Kidney (tissue), 22 donors: ENCODE measurements at places on chromosomes 12 and 14. TPM values are rescaled to one million over a fixed set of nuclear protein-coding genes. Genes with fewer than 3 reads are reported as not detected.

DNA sequence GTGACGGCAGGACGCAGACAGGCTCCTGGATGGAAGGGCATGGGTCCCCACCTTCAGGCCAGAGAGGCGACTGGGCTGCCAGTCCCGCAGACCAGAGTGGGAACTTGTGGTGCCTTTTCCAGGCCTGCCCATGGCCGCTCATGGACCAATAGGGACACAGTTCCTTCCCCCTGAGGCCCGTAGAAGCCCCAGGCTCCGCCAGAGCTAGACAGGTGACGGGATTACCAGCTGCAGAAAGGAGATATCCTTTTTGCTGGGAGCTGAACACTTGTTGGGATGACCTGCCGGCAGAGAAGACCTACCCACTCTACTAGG, 73.6 kb upstream of the RASSF8 start:
- no peak overlapping the region for H3K27ac ChIP-seq
- no peak overlapping the region for H3K4me3 ChIP-seq
- H3K4me1 ChIP-seq = no peaks in the 10 kb centered on the region

GRCh38 chr14:87241018-87241768, 751.8 kb downstream of the GALC start:
- H3K4me3 ChIP-seq = no peak overlapping the region
- H3K27me3 ChIP-seq = no peaks in the 10 kb centered on the region
- H3K27ac ChIP-seq = no peak overlapping the region

The TNFRSF1A gene
- 186 TPM for total RNA-seq

DNA sequence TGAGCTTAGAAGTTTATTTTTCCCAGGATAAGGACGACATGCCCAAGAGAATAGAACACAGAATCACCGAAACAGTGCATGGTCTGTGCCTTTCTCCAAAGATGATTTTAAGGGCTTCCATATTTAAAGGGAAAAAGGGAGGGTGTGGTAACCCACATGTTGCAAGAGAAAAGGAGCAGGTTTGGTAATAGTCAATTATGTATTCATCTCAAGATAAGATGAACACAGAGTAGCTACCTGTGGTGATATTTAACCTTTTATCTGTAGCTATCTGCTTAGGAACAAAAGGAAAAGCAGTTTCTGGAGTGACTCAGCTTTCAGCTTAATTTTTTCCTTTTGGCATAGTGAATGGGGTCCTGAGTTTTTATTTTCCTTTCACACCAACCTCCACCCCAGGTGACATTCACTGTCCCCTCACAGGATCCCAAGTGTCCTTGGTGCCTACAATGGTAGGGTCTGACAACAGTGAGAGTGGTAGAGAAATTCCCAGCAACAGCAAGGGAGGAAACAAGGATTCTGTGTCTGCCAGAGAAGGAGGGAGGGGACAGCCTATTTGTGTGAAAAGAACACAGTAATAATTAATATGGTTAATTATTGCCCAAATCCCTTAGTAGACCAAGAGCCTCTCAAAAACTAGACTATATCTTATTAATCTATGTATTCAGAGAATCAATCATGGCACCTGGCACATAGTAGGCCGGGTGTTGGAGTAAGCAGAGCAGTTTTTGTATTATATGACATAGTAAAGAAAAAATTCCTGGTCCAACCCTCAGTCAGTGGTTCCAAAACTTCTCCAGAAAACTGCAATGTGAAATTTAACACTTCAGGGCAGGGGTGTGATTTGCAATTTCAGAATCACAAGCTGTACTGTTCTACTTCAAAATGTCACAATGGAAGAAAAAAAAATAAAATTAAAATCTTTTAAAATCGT, 154.5 kb downstream of the PHLDA1 start:
- DNase-seq = no peak
- H3K4me3 ChIP-seq = no peak overlapping the region
- no peaks in the 10 kb centered on the region for H3K27me3 ChIP-seq

The RIPK3 gene
- 19.5 TPM for total RNA-seq

DNA sequence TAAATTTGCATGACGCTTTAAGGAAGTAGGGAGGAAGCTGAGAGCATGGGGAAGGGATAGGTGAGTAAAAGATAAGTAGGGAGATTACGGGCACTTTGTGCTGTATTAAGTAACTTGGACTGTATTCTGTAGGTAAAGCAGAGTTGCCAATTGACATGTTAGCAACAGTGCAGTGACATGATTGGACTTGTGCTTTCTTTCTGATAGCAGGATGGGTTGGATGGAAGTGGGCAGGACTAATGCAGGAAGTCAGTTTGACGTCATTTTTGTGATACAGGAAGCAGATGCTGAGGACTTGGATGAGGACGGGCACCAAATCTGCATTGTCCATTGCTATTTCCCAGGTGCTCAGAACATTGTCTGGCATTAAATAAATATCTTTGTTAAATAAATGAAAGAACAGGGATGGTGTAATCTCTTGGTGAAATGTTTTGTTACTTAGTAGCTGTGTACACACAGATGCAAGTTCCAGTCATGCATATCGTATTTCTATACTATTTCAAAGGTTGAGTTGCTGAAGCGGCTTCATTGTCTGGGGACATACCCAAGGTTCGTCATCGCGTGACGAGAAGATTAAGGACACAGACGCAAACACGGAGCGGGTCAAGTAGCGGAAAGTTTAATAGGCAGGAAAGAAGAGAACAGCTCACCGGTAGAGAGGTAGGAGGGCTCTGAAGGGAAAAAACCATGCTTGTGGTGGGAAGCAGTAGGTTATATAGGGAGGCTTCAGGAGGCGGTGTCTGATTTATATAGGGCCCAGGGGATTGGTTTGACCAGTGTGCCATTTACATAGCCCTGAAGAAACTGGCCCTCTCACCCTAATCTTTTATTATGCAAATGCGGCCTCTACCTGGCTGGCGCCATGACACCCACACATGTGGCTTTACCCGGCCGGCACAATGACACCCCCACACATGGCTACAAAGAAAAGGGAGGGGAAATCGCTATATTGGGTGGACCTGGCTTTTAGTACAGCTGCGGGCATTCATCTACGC, 30.7 kb downstream of the GUCY2C start:
- no peak overlapping the region for H3K27ac ChIP-seq
- H3K4me1 ChIP-seq = no peaks in the 10 kb centered on the region
- no peak for DNase-seq
- H3K27me3 ChIP-seq = no peaks in the 10 kb centered on the region

The KLRF1 gene
- total RNA-seq = 2.0 TPM
